HFFc6 (cell line): ENCODE measurements at places on chromosomes 12 and 14. TPM values are rescaled to one million over a fixed set of nuclear protein-coding genes. Genes with fewer than 3 reads are reported as not detected.

B4GALNT3 gene
- not detected in 3 replicates for total RNA-seq

DNA sequence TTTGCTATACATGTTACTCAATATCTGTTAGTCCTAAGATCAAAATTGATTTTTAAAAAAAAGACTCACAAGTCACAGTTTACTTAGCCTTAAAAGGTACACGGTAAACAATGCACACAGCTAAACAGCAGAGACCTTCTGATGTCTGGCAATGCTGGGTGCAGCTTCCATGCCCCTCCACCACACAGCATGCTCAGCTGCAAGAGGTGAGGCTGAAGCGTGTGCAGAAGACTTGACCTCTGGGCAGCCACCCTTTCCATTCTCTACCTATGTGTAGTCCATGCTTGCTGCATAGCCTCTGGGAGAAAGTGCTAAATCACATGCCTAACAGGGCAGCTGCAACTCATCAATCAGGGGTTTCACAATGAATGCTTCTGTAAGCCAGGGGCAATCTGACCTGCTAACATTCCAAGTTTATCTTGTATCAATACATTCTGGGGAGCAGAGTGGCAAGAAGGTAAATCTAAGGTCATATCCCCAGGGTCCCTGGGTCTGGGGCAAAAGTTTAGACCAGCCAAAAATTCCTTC lies 44.5 kb upstream of the AMN1 start:
- DNase-seq, result no peak

GRCh38 chr12:51323317-51323960 lies 535 bp downstream of the BIN2 start:
- no peak for DNase-seq

DNA sequence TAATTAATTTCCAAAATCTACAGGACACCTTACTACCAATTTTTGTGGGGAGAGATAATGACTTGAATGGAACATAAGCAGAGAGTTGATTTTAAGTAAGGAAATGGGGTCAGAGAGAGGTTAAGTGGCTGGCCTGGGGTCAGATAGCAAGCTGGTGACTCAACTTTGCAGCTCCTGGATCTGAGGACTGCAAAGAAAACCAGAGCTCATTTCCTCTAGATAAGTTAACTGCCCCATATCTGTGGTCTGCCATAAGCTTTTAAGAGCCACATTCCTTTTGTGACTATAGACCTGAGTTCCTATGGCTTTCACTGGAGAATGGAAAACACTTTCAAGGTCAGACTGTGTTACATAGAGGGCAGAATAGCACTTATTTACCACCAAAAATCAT lies 201.2 kb upstream of the PRICKLE1 start:
- DNase-seq, result peak; percentile 57

DNA sequence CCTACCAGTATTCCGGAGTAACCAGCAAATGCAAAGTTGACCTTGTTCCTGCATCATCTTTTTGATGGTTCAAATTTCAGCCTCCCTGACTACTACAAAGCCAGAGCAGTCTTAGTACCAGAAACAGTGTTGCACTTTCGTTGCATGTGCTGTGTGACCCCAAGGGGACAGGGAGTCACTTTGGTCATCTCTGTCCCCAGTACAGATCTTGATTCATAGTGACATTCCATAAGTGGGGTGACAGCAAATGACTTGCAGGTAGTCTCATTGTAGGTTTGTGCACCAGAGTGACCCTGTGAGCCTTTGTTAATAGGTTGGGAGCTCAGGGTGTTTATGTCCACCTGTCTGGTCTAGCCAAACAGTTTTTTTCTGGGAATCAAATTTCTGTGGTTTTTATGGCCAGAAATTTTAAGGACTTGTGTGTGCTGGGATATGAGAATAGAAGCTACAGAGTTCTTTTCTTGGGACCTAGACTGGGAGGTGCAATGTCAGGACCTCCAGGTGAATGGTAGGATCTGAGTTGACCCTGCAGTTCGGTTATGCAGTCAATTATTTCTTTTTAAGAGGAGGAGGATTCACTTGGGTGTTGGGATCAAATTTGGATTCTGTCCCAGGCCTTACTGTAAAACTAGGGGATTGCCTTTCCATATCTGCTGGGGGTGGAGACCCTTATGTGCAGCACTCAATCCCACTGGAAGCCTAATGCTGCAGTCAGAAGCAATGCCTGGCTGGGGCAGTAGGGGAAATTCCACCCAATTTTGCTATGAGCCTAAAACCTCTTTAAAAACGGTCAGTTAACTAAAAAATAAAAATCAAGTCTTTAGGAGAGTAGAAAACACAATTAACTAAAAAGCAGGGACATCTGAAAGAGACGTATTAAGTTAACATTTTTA lies 10.1 kb downstream of the EIF5 start:
- no peak for DNase-seq
